ENCODE measurements at places on chromosomes 7 and 10. TPM values are rescaled to one million over a fixed set of nuclear protein-coding genes. Genes with fewer than 3 reads are reported as not detected.

DNA sequence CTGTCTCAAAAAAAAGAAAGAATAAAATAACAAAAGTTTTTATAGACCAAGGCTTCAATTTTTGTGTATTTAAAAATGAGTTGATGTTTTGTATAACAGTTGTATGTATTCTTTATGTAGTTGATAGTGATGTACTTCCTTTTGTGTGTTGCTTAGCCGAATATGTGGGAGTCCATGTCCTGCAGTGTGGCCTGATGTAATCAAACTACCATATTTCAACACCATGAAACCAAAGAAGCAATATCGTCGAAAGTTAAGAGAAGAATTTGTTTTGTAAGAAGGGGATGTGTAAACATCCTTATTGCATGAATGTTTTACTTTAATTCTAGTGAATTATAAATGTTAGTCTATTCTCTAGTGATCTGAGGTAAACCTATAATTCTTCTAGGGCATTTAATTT lies 56.6 kb downstream of the MPLKIP start:
- DNase-seq = no peak
- H3K4me3 ChIP-seq = no peak overlapping the region
- no peak overlapping the region for H3K27ac ChIP-seq
- no peaks in the 10 kb centered on the region for H3K27me3 ChIP-seq
- peaks cover 8% of the 10 kb centered on the region for H3K36me3 ChIP-seq

GRCh38 chr7:92560602-92561001 lies 29.6 kb downstream of the FAM133B start:
- H3K4me1 ChIP-seq = no peaks in the 10 kb centered on the region
- H3K4me3 ChIP-seq = no peak overlapping the region
- DNase-seq = no peak

DNA sequence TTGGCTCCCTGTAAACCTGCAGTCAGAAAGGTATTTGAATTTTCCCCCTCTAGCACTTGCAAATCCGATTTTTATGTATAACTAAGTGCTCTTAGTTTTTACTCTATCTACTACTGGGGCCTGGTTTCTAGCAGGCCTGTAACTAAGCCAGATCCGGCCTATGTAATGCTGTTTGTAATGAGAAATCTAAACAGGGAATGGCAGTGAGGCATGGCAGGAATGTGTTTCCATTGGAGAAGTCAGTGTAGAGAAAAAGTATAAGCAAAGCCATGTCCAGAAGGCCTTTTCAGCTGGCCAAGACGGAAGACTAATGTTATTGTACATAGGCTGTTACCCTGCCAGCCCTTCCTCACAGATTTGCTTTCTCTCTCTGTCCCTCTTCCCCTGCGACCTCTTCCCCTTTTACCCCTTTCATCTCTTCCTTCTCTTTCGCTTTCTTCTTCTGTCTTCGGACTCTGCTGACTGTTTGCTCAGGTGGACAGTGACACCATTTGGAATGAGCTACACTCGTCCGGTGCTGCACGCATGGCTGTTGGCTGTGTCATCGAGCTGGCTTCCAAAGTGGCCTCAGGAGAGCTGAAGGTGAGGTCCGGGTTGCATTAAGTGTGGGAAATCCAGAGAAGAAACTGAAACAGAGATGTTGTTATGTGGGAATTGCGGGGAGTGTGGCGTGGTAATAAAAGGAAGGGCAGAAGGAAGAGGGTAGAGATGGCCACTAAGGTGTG lies 297.5 kb downstream of the HDAC9 start:
- peak overlapping the region; percentile 78 for H3K27ac ChIP-seq
- H3K4me3 ChIP-seq = no peak overlapping the region
- DNase-seq = no peak
- no peaks in the 10 kb centered on the region for H3K27me3 ChIP-seq
- peaks cover 1% of the 10 kb centered on the region for H3K36me3 ChIP-seq

Gene SLC26A5
- total RNA-seq = not detected

Gene UCN3
- not detected for total RNA-seq

Gene CALML3
- total RNA-seq = 0.07 TPM

DNA sequence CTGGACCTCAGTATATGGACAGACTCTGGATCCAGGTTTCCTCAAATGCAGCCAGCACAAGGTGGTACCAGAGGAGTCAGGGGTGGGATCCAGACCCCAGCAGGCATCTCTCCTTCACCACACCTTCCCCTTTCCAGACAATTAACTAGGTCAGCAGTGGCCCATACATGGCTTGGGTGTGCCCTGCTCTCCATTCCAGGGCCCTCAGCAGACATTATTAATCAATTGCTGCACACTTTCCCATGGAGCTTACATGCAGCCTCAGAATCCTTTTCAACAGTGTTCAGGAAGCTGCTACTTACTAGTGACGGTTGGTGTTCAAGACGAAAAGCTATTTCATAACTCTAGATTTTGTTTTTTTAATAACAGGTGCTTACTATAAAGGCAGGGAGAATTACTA lies 6.0 kb downstream of the COL13A1 start:
- peaks cover 9% of the 10 kb centered on the region for H3K4me1 ChIP-seq
- H3K27me3 ChIP-seq = peaks cover 30% of the 10 kb centered on the region
- H3K4me3 ChIP-seq = no peak overlapping the region
- H3K27ac ChIP-seq = no peak overlapping the region
- no peak for DNase-seq
- no peaks in the 10 kb centered on the region for H3K36me3 ChIP-seq

- H3K36me3 ChIP-seq = no peaks in the 10 kb centered on the region
- no peaks in the 10 kb centered on the region for H3K27me3 ChIP-seq
- no peak overlapping the region for H3K4me3 ChIP-seq
- no peak for DNase-seq
Measured at GRCh38 chr10:113347508-113347907, 205.3 kb upstream of the HABP2 start.

DNA sequence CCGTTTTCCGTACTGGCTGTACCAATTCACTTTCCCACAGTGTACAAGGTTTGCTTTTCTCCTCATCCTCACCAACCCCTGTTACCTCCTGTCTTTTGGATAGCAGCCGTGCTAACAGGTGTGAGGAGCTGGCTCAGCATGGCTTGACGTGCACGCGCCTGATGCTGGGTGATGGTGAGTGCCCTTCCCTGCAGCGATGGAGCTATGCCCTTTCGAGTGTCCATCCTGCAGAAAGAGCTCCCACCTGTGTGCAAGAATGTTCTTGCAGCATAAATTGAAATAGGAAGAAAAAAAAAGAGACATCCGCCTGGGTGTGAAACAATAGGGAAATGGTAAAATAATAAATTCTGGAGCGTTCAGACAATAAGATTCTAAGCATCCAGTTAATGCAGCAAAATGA lies 9.5 kb upstream of the UBE3C start:
- H3K4me1 ChIP-seq = no peaks in the 10 kb centered on the region
- DNase-seq = no peak
- H3K36me3 ChIP-seq = no peaks in the 10 kb centered on the region
- no peak overlapping the region for H3K4me3 ChIP-seq
- H3K27ac ChIP-seq = no peak overlapping the region

GRCh38 chr7:18520450-18521235 lies 25.1 kb downstream of the HDAC9 start:
- no peak overlapping the region for H3K4me3 ChIP-seq
- H3K27me3 ChIP-seq = no peaks in the 10 kb centered on the region
- no peak overlapping the region for H3K27ac ChIP-seq
- H3K36me3 ChIP-seq = no peaks in the 10 kb centered on the region
- DNase-seq = no peak

GRCh38 chr7:25857376-25858067 lies 294.5 kb upstream of the NFE2L3 start:
- peaks cover 4% of the 10 kb centered on the region for H3K27me3 ChIP-seq
- peaks cover 44% of the 10 kb centered on the region for H3K4me1 ChIP-seq
- H3K27ac ChIP-seq = no peak overlapping the region
- no peak for DNase-seq

- H3K4me1 ChIP-seq = no peaks in the 10 kb centered on the region
- peaks cover 7% of the 10 kb centered on the region for H3K27me3 ChIP-seq
- DNase-seq = no peak
- no peak overlapping the region for H3K27ac ChIP-seq
Measured at GRCh38 chr10:44853148-44853734, 57.9 kb upstream of the TMEM72 start.

GRCh38 chr10:114359041-114359952 lies 45.0 kb downstream of the AFAP1L2 start:
- no peaks in the 10 kb centered on the region for H3K27me3 ChIP-seq
- DNase-seq = no peak
- H3K4me1 ChIP-seq = peaks cover 7% of the 10 kb centered on the region
- H3K27ac ChIP-seq = no peak overlapping the region

GRCh38 chr10:70986623-70986950 lies 98.2 kb upstream of the PCBD1 start:
- H3K27ac ChIP-seq = no peak overlapping the region
- no peak overlapping the region for H3K4me3 ChIP-seq
- H3K36me3 ChIP-seq = no peaks in the 10 kb centered on the region
- peaks cover 6% of the 10 kb centered on the region for H3K27me3 ChIP-seq

Gene PLAU
- total RNA-seq = 5.1 TPM

Gene SPDYE2B
- total RNA-seq = not detected

GRCh38 chr7:75629044-75629443 lies 109.7 kb downstream of the HIP1 start:
- no peak for DNase-seq
- peaks cover 2% of the 10 kb centered on the region for H3K4me1 ChIP-seq
- peaks cover 27% of the 10 kb centered on the region for H3K36me3 ChIP-seq
- H3K27ac ChIP-seq = no peak overlapping the region
- H3K27me3 ChIP-seq = no peaks in the 10 kb centered on the region

DNA sequence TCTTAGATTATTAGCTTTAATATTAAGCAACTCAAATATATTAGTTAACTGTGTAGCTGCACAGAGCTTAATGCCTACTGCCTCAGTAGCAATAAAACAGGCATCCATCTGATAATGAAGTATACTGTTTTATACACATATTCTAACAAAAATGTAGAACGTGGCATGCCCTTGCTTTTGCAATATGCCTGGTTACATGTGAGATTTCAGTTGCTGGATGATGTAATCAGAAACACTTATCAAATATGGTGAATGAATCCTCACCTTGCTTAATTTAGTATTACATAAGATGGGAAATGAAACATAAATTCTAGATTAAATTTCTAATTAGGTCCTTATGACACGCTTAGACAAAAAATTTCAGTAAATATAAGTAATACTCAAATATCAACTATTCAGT lies 8.0 kb downstream of the DNAJC1 start:
- peaks cover 5% of the 10 kb centered on the region for H3K36me3 ChIP-seq
- no peaks in the 10 kb centered on the region for H3K4me1 ChIP-seq
- DNase-seq = no peak
- no peaks in the 10 kb centered on the region for H3K27me3 ChIP-seq

DNA sequence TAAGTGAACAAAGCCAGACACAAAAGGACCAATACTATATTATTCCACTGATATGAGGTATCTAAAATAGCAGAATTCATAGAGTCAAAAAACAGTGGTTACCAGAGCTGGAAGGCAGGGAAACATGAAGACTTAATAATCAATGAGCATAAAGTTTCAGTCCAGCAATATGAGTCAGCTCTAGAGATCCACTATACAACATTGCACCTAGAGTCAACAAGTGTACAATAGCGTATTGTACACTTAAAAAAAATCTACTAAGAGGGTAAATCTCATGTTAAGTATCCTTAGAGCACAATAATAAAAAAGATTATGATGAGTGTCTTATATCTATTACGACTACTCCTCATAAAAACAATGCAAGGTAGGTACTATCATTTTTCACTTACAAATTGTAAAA lies 36.1 kb downstream of the C10orf90 start:
- peaks cover 18% of the 10 kb centered on the region for H3K4me1 ChIP-seq
- no peak for DNase-seq
- no peak overlapping the region for H3K4me3 ChIP-seq
- peaks cover 41% of the 10 kb centered on the region for H3K27me3 ChIP-seq

Gene TMEM140
- 0.14 TPM for total RNA-seq

- H3K36me3 ChIP-seq = no peaks in the 10 kb centered on the region
- no peak overlapping the region for H3K27ac ChIP-seq
- no peaks in the 10 kb centered on the region for H3K4me1 ChIP-seq
- no peak for DNase-seq
- no peaks in the 10 kb centered on the region for H3K27me3 ChIP-seq
Measured at GRCh38 chr7:79658304-79658703, 204.8 kb upstream of the MAGI2 start.

GRCh38 chr10:18345308-18345707 lies 205.1 kb downstream of the CACNB2 start:
- peaks cover 7% of the 10 kb centered on the region for H3K4me1 ChIP-seq
- no peaks in the 10 kb centered on the region for H3K27me3 ChIP-seq

Gene HDAC9
- total RNA-seq = 32.2 TPM

GRCh38 chr7:67413670-67414069 lies 417.0 kb downstream of the TYW1 start:
- peaks cover 7% of the 10 kb centered on the region for H3K27me3 ChIP-seq
- peaks cover 2% of the 10 kb centered on the region for H3K36me3 ChIP-seq
- no peak overlapping the region for H3K27ac ChIP-seq
- DNase-seq = no peak

DNA sequence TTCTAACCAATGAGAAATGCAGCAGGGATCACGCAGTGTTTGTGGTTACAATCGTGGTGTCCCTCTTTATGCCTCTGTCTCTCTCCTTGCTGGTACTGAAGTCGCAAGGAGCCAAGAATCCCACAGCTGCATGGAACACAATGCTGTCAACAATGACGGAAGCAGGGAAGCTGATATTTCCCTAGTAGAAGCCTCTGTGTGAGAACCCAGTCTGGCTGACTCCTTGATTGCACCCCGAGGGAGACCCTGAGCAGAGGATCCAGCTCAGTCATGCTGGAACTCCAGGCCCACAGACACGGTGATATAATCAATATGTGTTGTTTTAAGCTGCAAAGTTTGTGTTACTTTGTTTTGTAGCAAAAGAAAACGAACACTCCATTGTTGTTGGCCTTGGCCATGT lies 677.9 kb downstream of the PARD3 start:
- DNase-seq = no peak
- no peak overlapping the region for H3K4me3 ChIP-seq
- H3K36me3 ChIP-seq = no peaks in the 10 kb centered on the region
- no peak overlapping the region for H3K27ac ChIP-seq
- H3K4me1 ChIP-seq = peaks cover 8% of the 10 kb centered on the region
- H3K27me3 ChIP-seq = no peaks in the 10 kb centered on the region

DNA sequence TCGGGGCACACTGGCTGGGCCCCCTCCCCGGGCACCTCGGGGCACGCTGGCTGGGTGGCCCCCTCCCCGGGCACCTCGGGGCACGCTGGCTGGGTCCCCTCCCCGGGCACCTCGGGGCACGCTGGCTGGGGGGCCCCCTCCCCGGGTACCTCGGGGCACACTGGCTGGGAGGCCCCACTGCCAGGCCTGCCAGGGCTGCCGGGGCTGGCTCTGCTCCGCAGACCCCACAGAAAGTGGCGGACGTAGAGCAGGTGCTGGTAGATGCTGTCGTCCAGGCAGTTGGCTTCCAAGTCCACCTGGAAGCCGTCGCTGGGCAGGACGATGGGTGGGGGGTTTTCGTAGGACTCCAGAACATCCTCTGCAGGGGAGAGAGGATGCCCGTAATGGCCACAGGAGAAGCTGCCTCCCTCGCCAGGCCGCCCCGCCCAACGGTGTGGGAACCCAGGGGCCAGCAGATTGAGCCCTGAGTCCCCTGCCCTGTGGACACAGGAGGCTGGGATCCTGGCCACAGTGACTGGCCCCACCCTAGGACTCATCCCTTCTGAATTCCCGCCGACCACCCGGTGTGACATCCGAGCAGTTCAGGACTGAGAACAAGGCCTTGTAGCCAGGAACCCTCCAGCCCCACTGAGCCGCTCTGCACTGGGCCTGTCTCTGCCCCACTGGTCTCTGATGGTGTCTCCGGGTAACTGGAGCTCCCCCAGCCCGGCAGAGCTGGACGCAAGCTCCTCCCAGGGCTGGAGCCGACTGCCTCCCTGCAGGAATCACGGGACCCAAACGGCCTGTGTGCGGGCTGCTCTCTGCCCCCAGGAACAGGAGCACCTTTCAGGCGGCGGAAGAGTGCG lies 28.2 kb downstream of the AP5Z1 start:
- H3K36me3 ChIP-seq = no peaks in the 10 kb centered on the region
- H3K4me3 ChIP-seq = no peak overlapping the region
- no peaks in the 10 kb centered on the region for H3K4me1 ChIP-seq
- H3K27ac ChIP-seq = no peak overlapping the region
- no peak for DNase-seq
- H3K27me3 ChIP-seq = peaks cover 22% of the 10 kb centered on the region

Gene CCDC146
- total RNA-seq = 12.1 TPM

Data from mesothelial cell of epicardium (in vitro differentiated cells).